ENCODE measurements at places on chromosomes 16 and 17.

- DNase-seq, result no peak
These were observed 13.4 kb upstream of the SRSF1 start for GRCh38 chr17:58020401-58020800.

DNA sequence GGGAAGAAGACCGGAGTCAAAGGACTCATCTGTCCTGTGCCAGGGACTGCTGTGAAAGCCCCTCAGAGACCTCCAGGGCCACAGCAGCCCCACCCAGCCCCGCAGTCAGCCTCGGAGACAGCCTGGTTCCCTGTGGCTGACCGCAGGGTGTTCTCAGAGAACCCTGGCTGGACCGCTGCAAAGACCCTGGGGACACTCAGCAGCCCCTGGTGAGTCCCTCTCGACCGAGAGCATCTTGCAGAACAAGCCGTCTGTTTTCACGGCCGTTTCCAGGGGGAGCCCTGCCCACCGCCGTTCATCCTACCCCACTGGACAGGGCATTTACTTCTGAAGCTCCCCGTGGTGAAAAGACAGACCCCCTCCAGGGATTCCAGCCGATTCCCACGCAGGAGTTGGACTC lies 10.3 kb downstream of the UBALD1 start:
- DNase-seq, result no peak

GRCh38 chr17:31580706-31581490 lies 189.4 kb downstream of the RAB11FIP4 start:
- DNase-seq, result no peak

- peak; percentile 41 for DNase-seq
These were observed 29.0 kb downstream of the PIMREG start for GRCh38 chr17:6473128-6473767.
